ENCODE measurements at places on chromosomes 12 and 14.

DNA sequence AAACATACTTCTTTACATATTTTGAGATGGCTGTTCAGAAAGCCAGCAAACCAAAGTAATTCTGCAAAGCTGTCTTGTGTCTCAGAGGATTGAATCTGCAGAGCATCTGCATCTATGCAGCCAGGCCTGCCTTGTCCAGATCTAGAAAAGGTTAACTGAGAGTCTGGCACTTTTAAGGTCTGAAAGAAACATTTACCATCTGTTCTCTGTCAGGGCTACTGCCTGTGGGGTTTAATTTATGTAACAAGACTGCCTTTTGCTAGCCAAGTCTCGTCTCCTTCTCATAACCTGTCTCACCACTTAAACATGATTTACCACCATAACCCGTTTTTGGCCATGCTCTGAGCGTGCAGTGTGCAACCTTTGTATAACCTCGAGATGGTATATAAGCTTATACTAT is 194.2 kb downstream of the SYT10 start:
- no peaks in the 10 kb centered on the region for H3K36me3 ChIP-seq
- H3K4me1 ChIP-seq: no peaks in the 10 kb centered on the region
- no peaks in the 10 kb centered on the region for H3K27me3 ChIP-seq
- H3K27ac ChIP-seq: no peak overlapping the region
- H3K4me3 ChIP-seq: no peak overlapping the region
- no peak for DNase-seq

- H3K4me1 ChIP-seq: no peaks in the 10 kb centered on the region
- no peak overlapping the region for H3K27ac ChIP-seq
- no peak overlapping the region for H3K4me3 ChIP-seq
- peaks cover 10% of the 10 kb centered on the region for H3K36me3 ChIP-seq
Measured at GRCh38 chr12:49375406-49375805, 8.1 kb downstream of the SPATS2 start.

DNA sequence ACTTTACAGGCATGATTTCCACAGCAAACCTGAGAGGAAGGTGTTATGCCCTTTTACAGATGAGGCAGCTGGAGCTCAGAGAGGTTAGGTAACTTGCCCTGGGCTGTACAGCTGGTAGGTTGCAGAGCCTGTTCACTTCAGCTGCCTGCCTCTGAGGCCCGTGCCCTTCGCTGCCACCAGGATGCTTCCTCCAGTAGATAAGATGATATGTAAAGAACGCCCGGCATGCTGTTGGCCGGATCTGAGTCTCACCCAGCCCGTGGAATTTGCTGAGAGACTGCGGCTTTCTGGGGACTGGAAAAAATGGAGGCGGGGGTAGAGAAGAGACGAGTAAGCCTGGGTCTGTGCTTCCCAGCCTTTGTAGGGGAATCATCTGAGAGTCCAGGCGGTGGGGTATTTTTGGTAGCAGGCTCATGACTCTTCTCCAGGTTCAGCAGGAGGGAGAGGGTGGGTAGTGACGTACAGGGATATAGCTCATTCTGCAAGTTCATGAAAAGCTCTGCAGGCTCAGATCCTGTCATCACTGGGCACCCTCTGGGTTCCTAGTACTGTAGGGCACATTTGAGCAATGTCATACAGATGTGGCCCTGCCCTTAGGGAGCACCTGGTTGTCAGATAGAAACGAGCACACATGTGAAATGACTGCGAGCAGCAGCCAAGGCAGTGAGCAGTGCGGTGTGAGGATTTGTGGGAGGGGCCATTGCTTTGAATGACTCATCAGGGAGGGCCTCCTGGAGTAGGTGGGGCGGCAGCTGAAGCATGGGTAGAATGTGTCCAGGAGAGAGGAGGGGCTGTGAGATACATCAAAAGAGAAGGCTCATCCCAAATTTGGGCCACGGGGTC is 159.4 kb downstream of the TSPAN9 start:
- no peaks in the 10 kb centered on the region for H3K27me3 ChIP-seq
- no peaks in the 10 kb centered on the region for H3K36me3 ChIP-seq
- H3K4me3 ChIP-seq: no peak overlapping the region
- H3K4me1 ChIP-seq: no peaks in the 10 kb centered on the region
- no peak for DNase-seq

DNA sequence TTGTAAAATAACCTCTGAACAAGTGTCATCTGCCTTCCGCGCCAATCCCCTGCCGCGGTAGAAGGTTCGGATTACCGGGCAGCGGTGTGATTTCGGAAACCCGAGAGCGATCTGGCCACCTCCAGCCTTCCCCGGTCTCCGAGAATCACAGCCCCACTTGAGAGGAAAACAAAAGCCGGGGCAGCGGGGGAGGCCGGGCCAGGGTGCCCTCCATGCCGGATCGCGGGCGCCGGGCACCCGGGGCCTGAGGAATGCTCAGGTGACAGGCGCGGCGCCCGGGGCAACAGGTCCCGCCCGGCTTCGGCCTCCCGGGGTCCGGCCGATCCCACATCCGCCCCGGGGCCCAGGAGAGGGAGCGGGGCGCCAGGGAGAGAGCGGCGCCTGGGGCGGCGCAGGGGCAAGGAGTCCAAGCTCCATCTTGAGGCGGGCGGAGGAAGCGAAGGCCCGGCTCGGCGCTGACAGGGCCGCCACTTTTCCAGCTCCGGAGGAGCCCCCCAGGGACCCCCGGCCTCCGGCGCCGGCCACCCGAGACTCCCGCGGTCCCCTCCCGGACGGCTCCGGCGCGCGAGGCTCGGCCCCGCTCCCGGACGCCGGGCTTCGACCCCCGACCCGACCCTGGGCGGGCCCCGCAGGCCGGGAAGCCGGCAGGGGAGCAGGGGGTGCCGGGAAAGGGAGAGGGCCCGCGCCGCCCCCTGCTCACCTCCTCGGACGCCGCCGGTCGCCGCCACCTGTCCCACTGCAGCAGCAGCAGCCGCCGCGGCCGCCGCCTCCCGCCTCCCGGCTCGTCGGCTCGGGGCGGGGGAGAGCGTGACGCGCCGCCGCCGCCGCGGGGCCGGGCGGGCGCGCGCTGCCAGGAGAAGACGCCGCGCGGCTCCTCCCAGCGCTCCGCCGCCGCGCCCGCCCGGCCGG is at the start of gene CLIP1:
Gene CLIP1 (minus strand): TSS at position 849 of the 909 bp plus-strand sequence. CDS start 42,217 bp downstream, outside the sequence.
- no peaks in the 10 kb centered on the region for H3K27me3 ChIP-seq
- no peak for DNase-seq
- H3K36me3 ChIP-seq: no peaks in the 10 kb centered on the region
- H3K4me3 ChIP-seq: peak within 1 kb of the TSS; percentile 77
- H3K27ac ChIP-seq: peak within 1 kb of the TSS; percentile 97
- peaks cover 8% of the 10 kb centered on the region for H3K4me1 ChIP-seq

DNA sequence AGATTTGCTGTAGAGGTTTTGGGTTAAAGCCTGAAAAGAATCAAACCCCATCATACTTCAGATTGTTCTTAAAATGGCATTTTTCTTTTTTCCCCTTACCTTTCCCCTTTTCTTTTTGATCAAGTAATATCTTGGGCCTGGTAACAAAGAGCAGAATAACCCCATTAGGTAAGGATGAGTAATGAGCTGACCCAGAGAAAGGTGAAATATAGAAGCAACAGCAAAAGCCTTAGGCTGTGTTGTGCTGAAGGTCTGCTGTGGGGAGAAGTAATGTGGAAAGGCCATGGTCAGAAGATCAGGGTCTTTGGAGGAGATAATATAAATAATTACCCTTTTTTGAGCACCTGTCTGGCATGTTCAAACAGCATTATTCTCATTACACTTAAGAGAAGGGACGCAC is 42.3 kb downstream of the MIA2 start:
- no peak overlapping the region for H3K27ac ChIP-seq
- DNase-seq: no peak
- H3K4me3 ChIP-seq: no peak overlapping the region
- H3K4me1 ChIP-seq: no peaks in the 10 kb centered on the region
- no peaks in the 10 kb centered on the region for H3K27me3 ChIP-seq

DNA sequence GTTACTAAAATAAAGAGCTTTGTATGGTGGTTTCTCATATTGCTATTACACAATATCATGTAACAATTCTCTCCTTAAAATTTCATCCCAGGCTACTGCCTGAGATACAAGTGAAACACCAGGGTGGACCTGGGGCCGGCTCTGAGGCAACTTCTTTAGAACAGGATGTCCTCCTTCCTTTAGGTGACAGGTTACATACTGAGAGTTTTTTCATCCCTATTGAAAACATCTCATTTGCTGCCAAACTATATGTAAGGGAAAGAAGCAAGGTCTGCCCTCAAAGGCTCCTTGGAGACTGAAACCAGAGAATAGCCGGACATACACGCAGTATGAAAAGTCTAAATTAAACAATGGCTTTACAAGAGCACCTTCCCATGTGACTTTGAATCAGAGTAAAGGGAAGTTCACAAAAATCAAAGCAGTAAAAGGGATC is 139.9 kb downstream of the DUSP6 start:
- H3K4me3 ChIP-seq: no peak overlapping the region
- H3K36me3 ChIP-seq: no peaks in the 10 kb centered on the region
- H3K27me3 ChIP-seq: no peaks in the 10 kb centered on the region
- no peak overlapping the region for H3K27ac ChIP-seq

DNA sequence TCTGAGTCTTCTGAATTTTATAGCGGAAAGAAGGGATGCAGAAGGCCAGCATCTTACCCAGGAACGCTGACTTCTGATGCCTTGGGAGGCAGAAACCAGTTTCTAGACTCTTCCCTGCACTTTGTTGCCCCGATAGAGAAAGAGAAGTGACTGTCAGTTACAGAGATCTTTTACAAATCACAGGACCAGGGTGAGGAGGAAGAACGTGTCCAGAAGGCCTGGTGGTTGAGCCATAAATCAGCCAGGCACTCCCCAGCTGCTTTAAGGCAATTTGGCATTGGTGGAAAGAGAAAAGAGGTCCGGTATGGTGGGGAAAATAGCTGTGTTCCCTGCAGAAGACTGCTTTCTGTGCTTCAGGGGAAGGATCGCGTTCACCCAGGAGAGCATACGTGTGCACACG is 88.7 kb upstream of the KCNA1 start:
- H3K4me3 ChIP-seq: no peak overlapping the region
- DNase-seq: no peak
- H3K4me1 ChIP-seq: no peaks in the 10 kb centered on the region
- no peaks in the 10 kb centered on the region for H3K27me3 ChIP-seq

All from esophagus squamous epithelium (tissue), 5 donors.